ENCODE measurements at places on chromosomes 5 and 9.

DNA sequence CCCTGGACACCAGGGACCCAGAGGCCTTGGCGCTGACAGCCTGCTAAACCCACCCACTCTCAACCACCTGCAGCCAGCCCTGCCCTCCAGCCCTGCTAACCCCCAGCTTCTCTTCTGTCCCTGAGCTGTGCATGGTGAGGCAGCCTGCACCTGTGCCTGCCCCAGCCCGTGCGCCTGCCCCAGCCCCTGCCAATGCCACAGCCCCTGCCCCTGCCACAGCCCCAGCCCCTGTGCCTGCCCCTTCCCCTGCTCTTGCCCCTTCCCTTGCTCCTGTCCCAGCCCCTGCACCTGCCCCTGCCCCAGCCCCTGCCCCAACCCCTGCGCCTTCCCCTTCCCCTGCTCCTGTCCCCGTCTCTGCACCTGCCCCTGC lies 43.3 kb upstream of the IRX4 start:
- DNase-seq = no peak

DNA sequence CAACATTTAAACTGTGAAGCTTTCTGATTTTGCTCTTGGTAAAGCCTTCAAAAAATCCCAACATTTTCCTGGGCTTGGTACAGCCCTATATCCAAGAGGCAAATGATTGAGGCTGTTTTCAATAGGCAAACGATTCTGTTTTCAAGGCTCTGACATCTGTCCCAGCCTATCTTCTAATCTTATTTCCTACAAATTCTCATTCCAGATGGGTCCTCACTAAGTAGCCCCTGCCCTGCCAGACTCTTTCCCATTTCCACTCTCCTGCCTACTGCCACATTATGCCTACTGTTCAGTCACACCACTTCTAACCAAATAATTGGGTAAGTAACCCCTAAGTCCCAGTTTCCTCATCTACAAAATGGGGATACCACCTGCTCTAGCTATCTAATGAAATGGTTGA lies 3.5 kb downstream of the GBA2 start:
- DNase-seq = no peak

DNA sequence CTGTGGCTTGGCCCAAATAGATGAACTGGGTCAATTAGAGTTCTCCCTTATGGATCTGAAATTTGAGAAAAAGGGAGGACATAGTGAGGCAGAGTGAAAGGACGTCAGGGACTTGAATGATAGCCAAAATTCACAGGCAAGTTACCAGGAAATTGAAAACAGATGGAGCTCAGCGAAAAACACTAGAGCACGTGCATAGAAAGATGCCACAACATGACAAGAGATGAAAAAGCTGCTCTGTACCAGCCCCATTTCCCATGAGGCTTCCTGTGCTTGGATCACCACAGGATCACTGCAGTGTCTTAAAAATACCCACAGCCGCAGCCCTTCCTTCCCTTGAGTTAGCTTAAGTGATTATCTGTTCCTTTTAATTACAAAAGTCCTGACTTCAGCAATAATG lies 39.0 kb upstream of the HOMER1 start:
- no peak for DNase-seq

GRCh38 chr9:33480976-33481375 lies 7.3 kb upstream of the NOL6 start:
- no peak for DNase-seq

GRCh38 chr5:10977011-10977410 lies 216.0 kb upstream of the DAP start:
- DNase-seq = no peak

- no peak for DNase-seq
These were observed 920 bp downstream of the LPCAT1 start for GRCh38 chr5:1522601-1523479.

GRCh38 chr5:32223972-32224609 lies 50.0 kb upstream of the GOLPH3 start:
- peak; percentile 53 for DNase-seq

- DNase-seq = peak; percentile 76
These were observed 130.4 kb downstream of the TMEM174 start for GRCh38 chr5:73303148-73304079.

- DNase-seq = no peak
These were observed 9.0 kb upstream of the OR1N1 start for GRCh38 chr9:122536134-122536533.

DNA sequence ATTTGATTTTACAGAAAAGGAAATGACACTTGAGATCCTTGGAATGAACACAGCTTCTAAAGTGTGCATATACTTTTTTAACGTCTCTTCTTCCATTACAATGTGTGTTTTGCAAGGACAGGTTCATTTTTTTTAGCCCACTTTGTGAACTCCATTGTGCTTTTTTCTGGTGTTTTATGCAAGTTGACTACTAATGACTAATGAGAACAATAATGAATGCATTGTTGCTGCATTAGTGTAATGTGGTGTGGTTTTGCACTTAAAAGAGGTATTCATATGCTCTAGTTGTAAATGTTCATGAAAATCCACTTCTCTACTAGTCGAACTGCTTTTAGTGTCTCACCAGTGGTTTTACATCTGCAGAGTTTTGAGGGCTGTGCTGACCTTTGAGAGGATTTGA lies 93.6 kb downstream of the UHRF2 start:
- DNase-seq = no peak

DNA sequence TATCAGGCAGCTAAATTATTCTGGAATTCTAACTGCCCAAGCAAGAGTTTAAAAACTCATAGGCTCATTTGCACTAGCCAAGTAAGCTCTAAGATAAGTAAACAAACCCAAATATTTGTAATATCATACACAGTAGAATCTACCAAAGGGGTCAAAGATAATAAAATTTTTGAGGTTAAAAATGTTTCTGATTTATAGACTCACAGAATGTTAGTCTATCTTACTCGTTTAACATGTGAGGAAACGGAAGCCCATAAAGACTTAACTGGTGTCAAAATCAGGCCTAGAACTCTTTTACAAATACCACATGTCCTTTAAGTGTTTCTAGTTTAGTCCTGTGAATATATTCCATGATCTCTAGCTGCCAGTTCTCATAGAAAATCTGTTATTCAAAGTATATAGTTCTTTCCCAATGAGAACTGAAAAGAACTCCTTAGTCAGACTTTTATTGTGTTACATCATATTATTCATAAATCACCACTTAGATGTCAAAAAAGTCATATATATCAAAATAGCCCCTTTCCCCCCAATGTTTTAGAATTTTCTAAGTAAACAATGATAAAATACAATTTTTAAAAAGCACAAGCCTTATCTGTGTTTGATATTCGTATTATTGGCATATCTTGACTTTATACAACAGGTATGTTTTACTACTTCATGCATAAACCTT lies 13.9 kb downstream of the RAB14 start:
- DNase-seq = no peak

DNA sequence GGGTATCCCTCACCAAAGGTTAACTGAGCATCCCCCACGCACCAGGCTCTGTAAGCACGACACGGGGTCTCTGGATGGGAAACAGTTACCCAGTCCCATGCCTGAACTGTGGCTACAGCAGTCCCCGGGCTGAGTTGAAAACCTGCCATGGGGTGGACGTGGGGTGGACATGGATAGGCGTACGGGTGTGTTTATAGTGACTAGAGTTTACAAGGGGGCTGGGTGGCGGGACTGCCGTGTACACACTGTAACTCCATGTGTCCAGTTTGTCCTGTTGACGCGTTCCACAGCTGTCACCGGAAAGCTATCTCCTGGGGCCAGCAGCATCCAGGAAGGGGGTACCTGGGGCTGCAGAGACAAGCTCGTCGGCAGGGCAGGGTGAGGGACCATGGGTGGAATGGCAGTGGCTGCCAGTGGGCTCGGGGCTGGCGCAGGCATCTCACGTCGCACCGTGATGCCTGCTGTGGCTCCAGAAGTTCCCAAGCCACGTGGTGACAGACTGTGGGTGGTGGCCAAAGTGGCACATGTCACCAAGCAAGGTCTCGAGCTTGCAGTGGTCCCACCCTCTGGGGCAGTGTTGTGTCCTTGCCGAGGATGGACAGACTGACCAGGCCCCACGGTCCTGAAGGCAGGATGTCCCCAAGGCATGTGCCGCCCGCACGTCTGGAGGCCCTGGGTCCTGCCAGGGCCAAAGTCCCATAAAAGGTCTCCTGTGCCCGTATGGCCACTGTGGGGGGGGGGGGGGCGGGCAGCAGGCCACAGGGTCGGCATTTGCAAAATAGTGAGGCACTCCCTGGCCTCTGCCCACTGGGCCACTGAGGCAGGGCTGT lies 29.3 kb upstream of the RNF130 start:
- no peak for DNase-seq

DNA sequence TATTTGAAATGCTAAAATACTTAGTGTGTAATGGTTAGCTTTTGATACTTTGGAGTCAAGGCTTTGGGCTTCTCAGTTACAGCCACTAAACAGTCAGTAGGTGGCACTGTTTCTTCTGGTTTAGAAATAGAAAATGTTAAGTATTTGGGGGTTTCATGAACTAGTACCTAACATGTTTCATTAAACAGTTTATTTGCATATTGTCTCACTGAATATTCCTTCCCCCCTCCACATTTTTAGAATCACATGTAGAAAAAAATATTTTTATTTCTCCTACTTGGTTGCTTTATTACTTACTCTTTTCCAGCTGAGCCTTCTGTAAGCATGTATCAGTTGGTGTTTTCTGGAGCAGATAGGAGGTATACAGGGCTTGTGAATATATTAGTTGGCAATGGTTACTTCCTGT lies 48.0 kb downstream of the IPO11 start:
- DNase-seq = peak; percentile 28

GRCh38 chr9:112608851-112609250 lies 109.1 kb downstream of the INIP start:
- no peak for DNase-seq

GRCh38 chr5:51386916-51387883 lies 4.0 kb downstream of the ISL1 start:
- DNase-seq = no peak

DNA sequence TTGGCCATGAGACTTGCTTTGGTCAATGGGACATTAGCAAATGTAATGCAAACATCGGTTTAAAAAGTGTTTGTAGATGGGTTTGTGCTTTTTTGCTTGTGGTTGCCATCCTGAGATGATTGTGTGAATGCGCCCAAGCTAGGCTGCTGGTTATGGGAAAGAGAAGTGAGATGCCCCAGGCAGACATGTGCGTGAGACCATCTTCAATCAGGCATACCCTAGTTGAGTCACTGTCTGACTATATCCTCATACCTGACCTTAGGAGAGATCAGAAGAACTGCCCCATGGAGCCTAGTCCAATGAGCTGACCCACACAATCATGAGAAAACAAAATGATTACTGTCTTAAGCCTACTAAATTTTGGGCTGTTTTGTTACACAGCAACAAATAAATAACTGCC lies 36.8 kb upstream of the ZNF608 start:
- no peak for DNase-seq

GRCh38 chr5:135216471-135217343 lies 182.3 kb downstream of the MACROH2A1 start:
- DNase-seq = no peak

DNA sequence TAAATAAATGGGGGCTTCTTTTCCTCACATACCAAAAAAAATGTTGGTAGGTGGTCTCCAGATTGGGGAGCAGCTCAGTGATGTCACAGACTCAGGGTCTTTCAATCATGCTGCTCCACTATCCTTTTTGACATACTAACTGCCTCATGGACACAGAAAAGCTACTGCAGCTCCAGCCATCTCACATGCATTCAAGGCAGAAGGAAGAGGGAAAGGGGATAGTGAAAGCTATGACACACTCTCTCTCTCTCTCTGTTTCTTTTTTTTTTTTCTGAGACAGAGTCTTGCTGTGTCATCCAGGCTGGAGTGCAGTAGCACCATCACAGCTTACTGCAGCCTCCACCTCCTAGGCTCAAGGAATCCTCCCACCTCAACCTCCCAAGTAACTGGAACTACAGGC lies 7.9 kb upstream of the ADGRD2 start:
- DNase-seq = no peak

DNA sequence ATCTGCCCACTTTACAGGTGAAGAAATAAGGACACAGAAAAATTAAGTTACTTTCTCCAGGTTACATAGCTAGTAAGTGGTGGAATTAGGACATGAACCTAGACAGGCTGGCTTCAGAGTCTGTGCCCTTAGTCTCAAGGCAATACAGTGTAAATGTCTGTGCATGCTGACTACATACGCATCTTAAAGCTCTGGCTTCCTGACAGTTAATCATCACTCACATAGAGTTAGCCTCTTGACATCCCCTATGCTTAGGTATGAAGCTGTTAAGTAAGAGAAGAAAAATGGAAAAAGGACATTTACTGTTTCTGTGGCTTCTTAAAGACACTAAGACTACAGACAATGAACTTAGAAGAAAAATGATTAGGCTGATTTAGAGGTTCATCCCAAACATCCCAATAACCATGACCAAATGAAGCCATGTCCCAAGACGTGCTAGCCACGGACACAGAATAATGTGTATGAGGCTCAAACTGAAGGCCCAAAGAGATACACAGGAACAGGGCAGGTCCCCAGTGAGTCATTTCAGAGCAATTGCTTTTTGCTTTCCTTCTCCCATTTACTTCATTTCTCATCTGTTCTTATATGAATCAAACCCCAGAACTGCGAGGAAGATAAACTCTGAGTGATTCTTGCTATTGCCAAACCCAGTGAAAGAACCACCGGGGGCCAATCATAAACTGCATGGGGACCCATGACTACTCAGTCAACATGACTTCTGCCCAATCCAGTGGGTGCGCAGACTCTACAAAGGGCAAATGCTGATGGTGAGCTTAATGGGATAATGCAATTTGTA lies 100.0 kb upstream of the IFNK start:
- no peak for DNase-seq

DNA sequence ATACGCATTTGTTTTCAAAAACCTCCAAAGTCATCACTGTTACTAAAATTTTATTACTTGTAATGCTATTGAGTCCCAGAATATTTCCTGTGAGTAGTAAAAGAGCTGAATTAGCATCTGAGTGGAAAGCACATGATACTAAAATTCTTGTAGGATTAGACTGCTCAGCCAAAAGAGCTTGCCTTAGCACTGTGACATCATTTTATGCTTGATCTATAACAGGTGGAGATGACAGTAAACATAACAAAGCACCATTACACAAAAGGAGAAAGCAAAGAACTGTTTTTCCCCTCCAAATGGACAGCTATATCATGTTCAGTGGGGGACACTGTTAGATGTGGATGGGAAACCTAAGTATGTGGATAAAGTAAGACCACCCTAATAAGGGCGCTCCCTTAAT lies 5.8 kb upstream of the JAK2 start:
- DNase-seq = no peak

Data from iPS-NIHi11 (cell line).